ENCODE measurements at places on chromosomes 7 and 10. TPM values are rescaled to one million over a fixed set of nuclear protein-coding genes. Genes with fewer than 3 reads are reported as not detected.

The LEP gene
- total RNA-seq: 10.8 TPM

The VSTM2A gene
- not detected for total RNA-seq

The HABP2 gene
- total RNA-seq: not detected

DNA sequence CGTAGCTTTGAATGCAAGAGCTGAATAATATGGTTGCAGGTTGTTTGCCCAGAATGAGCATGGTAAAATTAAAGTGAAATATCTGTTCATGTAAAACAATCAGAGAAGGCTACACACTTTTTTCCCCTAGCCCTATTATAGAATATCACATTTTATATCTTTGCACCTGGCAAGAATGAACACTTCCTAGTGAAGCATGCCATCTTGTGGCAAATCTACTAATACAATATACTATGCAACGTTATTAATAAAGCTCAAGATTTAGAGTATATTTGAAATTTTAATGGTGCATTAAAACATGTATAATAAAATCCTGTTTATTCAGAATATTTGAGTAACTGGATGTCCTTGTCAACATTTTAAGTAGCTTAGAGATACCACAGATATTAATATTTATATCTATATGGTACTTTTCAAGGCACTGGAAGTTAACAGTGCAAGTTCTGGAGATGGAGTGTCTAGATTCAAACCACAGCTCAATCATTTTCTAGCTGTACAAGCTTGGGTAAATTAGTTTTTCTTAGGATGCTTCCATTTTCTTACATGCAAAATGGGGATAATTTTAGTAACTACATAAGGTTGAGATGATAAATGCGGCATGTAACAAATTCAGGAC is 643.1 kb upstream of the SEMA3D start:
- no peaks in the 10 kb centered on the region for H3K4me1 ChIP-seq
- H3K27me3 ChIP-seq: no peaks in the 10 kb centered on the region
- no peak overlapping the region for H3K4me3 ChIP-seq
- DNase-seq: no peak

DNA sequence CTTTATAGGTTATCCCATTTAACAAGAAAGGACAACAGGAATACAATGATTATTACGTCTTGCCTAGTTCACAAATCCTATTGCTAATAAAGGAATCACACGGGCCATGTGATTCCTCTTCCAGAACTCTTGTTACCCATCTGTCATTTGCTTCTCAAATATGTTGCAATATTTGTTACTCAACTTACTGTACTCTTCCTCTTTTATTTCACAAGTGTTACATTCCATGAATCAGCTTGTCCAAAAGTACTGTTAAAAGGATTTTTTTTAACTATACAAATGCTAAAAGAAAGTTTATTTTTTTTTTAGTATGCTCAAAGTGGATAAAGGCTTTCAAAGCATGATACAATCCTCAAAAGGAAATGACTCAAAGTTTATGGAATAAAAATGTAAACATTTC is 3.9 kb upstream of the CD36 start:
- H3K27me3 ChIP-seq: no peaks in the 10 kb centered on the region
- no peak for DNase-seq
- H3K27ac ChIP-seq: no peak overlapping the region
- no peak overlapping the region for H3K4me3 ChIP-seq
- no peaks in the 10 kb centered on the region for H3K36me3 ChIP-seq

DNA sequence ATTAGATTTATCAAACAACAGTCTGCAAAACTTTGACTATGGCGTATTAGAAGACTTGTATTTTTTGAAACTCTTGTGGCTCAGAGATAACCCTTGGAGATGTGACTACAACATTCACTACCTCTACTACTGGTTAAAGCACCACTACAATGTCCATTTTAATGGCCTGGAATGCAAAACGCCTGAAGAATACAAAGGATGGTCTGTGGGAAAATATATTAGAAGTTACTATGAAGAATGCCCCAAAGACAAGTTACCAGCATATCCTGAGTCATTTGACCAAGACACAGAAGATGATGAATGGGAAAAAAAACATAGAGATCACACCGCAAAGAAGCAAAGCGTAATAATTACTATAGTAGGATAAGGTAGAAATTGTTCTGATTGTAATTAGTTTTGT is 31.4 kb downstream of the LRRC17 start:
- H3K36me3 ChIP-seq: no peaks in the 10 kb centered on the region
- H3K27ac ChIP-seq: no peak overlapping the region
- no peaks in the 10 kb centered on the region for H3K4me1 ChIP-seq

GRCh38 chr7:134174795-134175261 is 47.7 kb downstream of the LRGUK start:
- no peak for DNase-seq
- H3K4me3 ChIP-seq: no peak overlapping the region
- no peaks in the 10 kb centered on the region for H3K27me3 ChIP-seq
- H3K36me3 ChIP-seq: no peaks in the 10 kb centered on the region
- no peaks in the 10 kb centered on the region for H3K4me1 ChIP-seq

DNA sequence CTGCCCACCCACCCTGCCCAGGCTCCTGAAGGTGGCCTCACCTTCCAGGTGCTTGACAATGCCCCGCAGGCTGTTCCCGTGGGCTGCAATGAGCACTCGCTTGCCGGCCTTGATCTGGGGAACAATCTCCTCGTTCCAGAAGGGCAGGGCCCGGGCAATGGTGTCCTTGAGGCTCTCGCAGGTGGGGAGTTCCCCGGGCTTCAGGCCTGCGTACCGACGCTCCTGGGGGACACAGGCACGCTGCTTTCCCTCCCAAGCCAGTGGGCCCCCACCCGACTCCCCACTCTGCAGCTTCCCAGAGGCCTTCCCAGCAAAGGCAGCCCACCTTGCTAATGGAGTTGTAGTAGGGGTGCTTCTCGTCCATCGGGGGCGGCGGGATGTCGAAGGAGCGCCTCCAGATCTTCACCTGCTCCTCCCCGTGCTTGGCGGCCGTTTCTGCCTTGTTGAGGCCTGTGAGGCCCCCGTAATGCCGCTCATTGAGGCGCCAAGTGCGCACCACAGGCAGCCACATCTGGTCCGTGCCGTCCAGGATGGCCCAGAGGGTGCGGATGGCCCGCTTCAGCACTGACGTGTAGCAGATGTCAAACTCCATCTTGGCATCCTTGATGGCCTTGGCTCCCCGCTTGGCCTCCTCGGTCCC is 456 bp downstream of the PGAM2 start:
- DNase-seq: peak; percentile 13
- H3K4me3 ChIP-seq: no peak overlapping the region
- H3K27ac ChIP-seq: no peak overlapping the region

GRCh38 chr10:69067189-69067588 is 20.7 kb upstream of the SRGN start:
- no peak overlapping the region for H3K27ac ChIP-seq
- no peak overlapping the region for H3K4me3 ChIP-seq
- H3K4me1 ChIP-seq: no peaks in the 10 kb centered on the region
- no peaks in the 10 kb centered on the region for H3K27me3 ChIP-seq

DNA sequence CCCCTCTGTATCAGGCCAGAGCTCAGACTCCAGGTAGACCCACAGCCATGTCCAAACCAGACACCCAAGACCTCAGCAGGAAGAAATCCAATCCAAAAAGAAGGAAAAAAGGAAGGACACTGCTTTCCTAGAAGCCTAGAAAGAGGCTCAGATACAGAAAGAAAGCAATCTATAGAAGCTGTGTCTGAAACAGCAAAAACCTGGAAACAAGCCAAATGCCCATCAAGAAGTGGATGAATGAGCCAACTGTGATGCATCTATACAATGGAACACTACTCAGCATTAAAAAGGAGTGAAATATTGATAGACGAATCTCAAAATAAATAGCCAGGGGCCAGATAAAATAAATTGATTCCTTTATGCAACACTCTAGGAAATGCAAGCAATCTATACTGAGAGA is 31.6 kb downstream of the GRB10 start:
- no peaks in the 10 kb centered on the region for H3K36me3 ChIP-seq
- H3K27ac ChIP-seq: no peak overlapping the region
- no peak for DNase-seq
- no peak overlapping the region for H3K4me3 ChIP-seq
- no peaks in the 10 kb centered on the region for H3K27me3 ChIP-seq
- H3K4me1 ChIP-seq: no peaks in the 10 kb centered on the region

DNA sequence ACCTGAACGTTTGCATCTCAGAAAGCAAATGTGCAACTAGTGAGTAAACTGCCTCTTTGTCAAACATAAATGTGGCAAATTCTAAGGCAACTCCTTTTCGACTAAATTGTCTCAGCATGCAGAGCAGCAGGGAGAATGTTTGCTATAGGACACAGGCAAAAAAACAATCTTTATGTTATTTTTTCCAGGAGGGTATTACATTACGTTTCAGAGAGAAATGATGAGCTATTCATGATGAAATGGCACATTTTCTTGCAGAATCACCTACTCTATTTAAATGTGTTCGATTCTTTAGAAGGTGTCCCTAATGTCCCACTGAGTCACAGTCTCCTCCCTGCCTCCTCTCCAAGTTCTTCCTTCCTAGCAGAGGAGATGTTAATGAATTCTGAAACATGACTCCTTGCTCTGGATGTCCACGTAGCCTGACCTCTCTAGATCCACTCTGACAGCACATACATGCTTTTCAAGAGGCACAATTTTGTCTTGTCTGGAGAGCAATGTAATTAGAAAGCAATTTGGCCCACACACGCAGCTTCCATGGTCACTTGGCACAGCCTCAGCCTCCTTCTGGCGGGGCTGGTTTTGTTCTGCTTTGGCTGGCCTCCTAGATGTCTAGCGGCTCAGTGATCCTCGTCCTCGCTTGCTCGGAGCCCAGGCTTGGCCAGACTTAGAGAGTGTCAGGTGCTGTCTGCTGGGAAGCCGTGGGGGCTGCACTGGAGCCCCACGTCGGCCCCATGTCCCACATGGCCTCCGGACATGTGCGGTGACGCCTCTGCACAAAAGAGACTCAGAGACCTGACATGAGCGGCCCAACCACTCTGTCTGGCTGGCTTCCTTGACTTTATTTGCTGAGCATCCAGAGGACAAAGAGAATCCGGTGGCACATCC is 125.7 kb upstream of the ZNF438 start:
- H3K36me3 ChIP-seq: no peaks in the 10 kb centered on the region
- DNase-seq: peak; percentile 30
- H3K27ac ChIP-seq: peak overlapping the region; percentile 65

- DNase-seq: no peak
- no peaks in the 10 kb centered on the region for H3K27me3 ChIP-seq
- H3K36me3 ChIP-seq: no peaks in the 10 kb centered on the region
- peaks cover 3% of the 10 kb centered on the region for H3K4me1 ChIP-seq
- H3K4me3 ChIP-seq: no peak overlapping the region
- no peak overlapping the region for H3K27ac ChIP-seq
These were observed 38.3 kb downstream of the PRF1 start for GRCh38 chr10:70564113-70564725.

DNA sequence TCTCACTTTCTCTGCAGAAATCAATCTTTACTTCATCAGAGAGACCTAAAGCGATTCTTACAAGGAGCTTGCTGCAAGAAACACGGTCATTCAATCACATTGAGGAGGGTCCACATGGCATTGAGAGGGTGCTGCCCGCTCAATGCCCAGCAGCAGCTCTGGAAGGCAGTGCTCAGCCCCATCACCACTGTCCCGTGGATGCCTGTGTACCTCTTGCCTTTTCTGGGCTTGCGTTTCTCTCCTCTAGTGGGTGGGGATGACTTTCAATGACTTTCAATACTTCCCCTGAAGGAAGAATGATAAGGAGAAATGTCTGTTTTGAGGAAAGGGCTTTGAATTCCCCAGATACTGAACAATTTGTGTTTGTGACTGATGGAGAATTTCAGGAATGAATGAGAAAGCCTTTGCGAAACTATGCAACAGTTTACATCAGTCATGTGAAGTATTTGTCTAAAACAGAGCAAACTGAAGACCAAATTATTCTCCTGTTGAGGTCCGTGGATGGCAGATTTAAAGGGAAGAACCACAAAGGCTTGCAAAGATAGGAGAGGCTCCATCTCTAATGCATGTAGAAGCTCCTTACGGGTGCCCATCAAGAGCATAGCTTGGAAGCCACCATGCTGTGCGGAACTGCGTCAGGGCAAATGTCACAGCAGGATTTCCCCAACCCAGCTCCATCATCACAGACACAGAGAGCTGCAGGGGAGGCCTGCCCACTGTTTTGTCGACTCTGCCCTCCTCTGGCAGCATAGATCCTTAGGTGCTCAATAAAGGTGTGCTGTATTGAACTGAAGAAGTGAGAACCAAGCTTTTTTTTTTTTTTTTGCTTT is 6.6 kb upstream of the ZNF22 start:
- no peak for DNase-seq
- peaks cover 19% of the 10 kb centered on the region for H3K4me1 ChIP-seq
- peak overlapping the region; percentile 86 for H3K27ac ChIP-seq
- no peak overlapping the region for H3K4me3 ChIP-seq
- H3K27me3 ChIP-seq: no peaks in the 10 kb centered on the region
- H3K36me3 ChIP-seq: no peaks in the 10 kb centered on the region

GRCh38 chr7:20260223-20260622 is 43.0 kb upstream of the MACC1 start:
- no peaks in the 10 kb centered on the region for H3K27me3 ChIP-seq
- no peak overlapping the region for H3K4me3 ChIP-seq
- no peaks in the 10 kb centered on the region for H3K36me3 ChIP-seq
- H3K4me1 ChIP-seq: no peaks in the 10 kb centered on the region

DNA sequence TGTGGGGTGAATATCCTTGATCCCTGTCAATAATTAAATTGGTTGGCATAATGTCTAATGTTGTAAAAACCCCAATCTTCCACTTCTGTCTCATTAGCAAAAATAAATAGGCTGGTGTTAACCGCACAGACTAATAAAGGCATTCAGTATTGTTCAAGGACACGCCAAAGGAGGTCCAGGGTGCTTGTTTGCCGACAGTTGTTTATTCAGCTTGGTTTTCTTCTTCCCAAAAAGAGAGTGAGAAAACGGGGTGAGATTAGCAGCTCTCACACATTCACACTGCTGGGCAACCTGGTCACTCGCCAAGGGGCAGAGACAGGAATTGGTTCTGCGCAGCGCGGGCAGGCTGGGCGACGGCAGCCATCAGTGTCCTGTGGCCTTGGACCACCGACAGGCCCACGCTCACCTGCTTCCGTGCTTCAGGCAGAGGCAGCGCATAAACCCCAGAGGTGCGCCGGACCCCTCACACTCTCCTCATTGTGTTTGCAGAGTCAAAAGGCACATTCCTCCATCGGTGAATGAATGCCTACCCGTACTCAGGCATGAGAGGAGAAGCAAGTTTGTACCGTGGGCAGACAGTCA is 26.2 kb upstream of the LMBR1 start:
- H3K4me3 ChIP-seq: no peak overlapping the region
- no peak for DNase-seq

GRCh38 chr10:15464381-15464780 is 93.3 kb upstream of the FAM171A1 start:
- no peak for DNase-seq
- no peak overlapping the region for H3K4me3 ChIP-seq
- H3K4me1 ChIP-seq: no peaks in the 10 kb centered on the region
- H3K27me3 ChIP-seq: no peaks in the 10 kb centered on the region

GRCh38 chr10:109173937-109174336 is 749.4 kb downstream of the XPNPEP1 start:
- H3K4me3 ChIP-seq: no peak overlapping the region
- no peaks in the 10 kb centered on the region for H3K4me1 ChIP-seq
- H3K27ac ChIP-seq: no peak overlapping the region
- DNase-seq: no peak
- H3K27me3 ChIP-seq: no peaks in the 10 kb centered on the region

Measured in transverse colon (tissue), 4 donors.